ENCODE measurements at places on chromosomes 3 and 15.

DNA sequence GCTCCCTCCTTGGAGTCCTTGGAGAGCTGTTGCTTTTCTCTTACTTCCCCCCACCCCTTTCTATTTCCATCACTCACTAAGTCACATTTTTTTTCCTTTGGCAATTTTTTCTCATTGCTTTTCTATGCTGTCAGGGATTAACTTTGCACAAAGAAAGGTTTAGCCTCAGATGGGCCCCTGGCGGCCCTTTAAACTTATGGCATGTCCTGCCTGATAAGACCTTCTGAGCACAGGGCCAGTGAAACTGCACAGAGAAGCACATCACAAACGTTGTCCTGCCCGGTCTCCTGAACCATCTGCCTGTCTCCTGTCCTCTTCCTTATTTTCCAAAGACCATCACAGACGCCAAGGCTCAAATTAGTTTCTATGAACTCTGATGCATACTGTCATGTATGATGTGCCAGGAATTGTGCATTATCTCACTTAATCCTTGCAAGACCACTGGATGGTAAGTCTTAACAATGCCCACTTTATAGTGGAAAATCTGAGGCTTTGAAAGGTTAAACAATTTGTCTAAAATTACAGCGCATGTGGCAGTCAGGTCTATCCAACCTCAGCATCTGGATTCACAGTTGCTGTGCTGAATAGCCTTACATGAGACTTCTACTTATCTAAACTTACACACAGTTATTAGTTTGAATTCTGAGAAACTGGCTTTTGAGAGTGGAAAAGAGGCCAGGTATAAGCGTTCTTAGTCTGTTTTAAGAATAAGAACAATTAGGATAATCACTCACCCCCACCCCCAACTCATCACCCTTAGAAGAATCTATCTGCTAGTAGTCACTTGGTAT is 648.1 kb downstream of the NTRK3 start:
- H3K27ac ChIP-seq: no peak overlapping the region
- H3K4me1 ChIP-seq: peaks cover 3% of the 10 kb centered on the region
- no peaks in the 10 kb centered on the region for H3K36me3 ChIP-seq
- H3K27me3 ChIP-seq: no peaks in the 10 kb centered on the region
- no peak overlapping the region for H3K4me3 ChIP-seq
- peak; percentile 18 for DNase-seq

GRCh38 chr3:127438371-127438770 is 150.5 kb upstream of the PRR20G start:
- DNase-seq: no peak
- H3K27me3 ChIP-seq: no peaks in the 10 kb centered on the region
- H3K27ac ChIP-seq: no peak overlapping the region
- no peaks in the 10 kb centered on the region for H3K4me1 ChIP-seq
- H3K4me3 ChIP-seq: no peak overlapping the region
- H3K36me3 ChIP-seq: no peaks in the 10 kb centered on the region

DNA sequence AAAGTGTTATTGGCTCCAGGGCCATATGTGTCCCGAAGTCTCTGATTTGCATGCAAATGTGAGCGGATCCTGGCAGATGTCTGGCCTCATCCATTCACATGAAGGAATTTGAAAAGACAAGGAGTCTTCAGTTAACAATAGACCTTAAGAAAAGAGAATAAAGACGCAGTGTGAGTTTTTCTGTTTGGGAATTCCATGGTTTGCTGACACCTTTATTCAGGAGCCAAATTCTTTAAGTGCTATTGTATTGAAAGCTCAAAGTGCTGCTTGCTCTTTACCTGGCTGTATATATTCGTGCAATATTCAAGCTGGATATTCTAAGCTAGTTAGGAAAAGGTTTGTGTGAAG is 2.2 kb downstream of the LRRN1 start:
- no peaks in the 10 kb centered on the region for H3K27me3 ChIP-seq
- H3K36me3 ChIP-seq: no peaks in the 10 kb centered on the region
- H3K27ac ChIP-seq: peak overlapping the region; percentile 51
- H3K4me1 ChIP-seq: no peaks in the 10 kb centered on the region
- no peak for DNase-seq
- peak overlapping the region; percentile 73 for H3K4me3 ChIP-seq

- H3K27me3 ChIP-seq: no peaks in the 10 kb centered on the region
- peak; percentile 80 for DNase-seq
- peaks cover 12% of the 10 kb centered on the region for H3K4me1 ChIP-seq
- no peaks in the 10 kb centered on the region for H3K36me3 ChIP-seq
- H3K4me3 ChIP-seq: no peak overlapping the region
- H3K27ac ChIP-seq: no peak overlapping the region
These were observed 12.4 kb downstream of the NTRK3 start for GRCh38 chr15:88243895-88244787.

DNA sequence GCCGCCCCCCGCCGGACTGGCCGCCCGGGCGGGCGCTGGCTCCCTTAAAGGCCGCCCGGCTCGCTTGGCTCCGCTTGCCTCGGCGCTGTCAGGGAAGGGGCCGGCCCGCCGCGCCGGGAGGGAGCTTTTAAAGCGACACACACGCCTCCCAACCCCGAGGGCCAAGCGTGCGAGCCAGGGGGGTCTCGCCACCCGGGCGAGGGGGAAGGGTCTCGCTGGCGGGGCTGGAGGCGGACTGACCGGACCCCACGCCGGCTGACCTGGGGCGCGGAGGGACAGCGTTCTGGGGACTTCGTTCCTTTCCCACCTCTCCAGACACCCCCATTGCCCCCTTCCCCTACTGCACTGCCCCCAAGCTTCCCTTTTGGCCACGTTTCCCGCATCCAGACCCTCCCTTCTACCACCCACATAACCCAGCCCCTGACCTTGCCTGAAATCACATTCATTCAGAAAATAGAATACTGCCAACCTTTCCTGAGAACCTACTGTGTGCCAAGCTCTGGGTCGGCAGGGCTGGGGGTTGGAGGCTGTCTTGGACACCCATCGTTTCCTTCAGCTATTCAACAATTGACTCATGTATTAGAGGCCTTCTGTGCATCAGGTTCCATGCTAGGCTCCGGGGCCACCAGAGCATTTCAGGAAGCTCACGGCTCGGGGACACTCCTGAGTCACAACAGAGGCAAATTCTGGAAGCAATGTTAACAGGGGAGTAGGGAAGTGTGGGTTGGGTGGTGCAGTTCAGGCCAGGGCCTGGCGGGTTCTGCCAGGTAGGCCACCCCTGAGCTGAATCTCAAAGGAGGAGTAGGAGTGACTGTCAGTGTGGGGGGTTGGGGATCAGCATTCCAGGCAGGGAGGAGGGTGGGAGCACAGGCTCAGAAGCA is at the start of gene INSYN1:
INSYN1 (minus strand) TSS at position 102 of the 881 bp plus-strand sequence. CDS start 2,221 bp downstream, outside the sequence.
- DNase-seq: no peak
- peaks cover 25% of the 10 kb centered on the region for H3K27me3 ChIP-seq
- H3K27ac ChIP-seq: no peak within 1 kb of the TSS
- no peaks in the 10 kb centered on the region for H3K4me1 ChIP-seq
- no peaks in the 10 kb centered on the region for H3K36me3 ChIP-seq
- H3K4me3 ChIP-seq: peak within 1 kb of the TSS; percentile 19

- H3K4me3 ChIP-seq: no peak overlapping the region
- no peaks in the 10 kb centered on the region for H3K27me3 ChIP-seq
- H3K36me3 ChIP-seq: no peaks in the 10 kb centered on the region
These were observed 2.0 kb downstream of the CIB2 start for GRCh38 chr15:78129077-78129750.

DNA sequence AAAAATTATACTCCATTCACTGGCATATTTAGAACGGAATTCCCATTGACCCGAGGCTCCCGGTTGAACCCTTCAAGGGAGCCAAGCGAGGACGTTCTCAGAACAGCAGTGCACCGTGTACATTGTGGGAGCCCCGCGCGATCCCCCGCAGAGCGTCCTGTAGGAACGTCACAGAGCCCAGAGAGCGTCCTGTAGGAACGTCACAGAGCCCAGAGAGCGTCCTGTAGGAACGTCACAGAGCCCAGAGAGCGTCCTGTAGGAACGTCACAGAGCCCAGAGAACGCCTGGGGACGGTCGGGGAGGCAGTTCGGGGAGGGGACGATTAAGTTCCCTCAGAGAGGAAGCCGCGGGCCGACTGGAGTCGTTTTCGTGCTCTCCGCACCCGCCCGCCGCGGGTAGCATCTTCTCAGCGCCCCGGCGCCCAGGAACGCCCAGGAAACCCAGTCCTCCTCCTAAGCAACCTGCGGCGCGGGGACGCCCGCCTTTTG is 506 bp upstream of the ATP1B3 start:
- peaks cover 8% of the 10 kb centered on the region for H3K4me1 ChIP-seq
- peak; percentile 71 for DNase-seq
- peak overlapping the region; percentile 90 for H3K4me3 ChIP-seq
- H3K27ac ChIP-seq: peak overlapping the region; percentile 54
- no peaks in the 10 kb centered on the region for H3K27me3 ChIP-seq
- peaks cover 8% of the 10 kb centered on the region for H3K36me3 ChIP-seq

DNA sequence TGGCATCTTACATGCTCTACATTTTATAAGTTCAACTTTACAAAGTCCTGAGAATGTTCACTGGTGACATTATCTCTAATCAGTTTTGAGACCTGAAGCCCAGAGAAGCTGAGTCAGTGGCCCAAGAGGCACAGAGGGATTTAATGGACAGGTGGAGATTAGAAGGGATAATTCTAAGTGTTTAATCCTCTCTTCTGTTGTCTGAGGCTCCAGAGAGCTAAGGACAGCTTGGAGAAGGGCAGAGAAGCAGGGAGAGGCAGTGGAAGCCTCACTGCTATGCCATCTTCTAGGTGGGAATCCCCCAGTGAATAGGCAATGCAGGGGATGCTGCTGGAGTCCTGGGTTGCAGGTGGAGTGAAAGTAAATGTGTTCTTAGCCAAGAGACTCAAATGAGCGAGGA is 369.4 kb upstream of the SLCO3A1 start:
- peaks cover under 1% of the 10 kb centered on the region for H3K27me3 ChIP-seq
- no peaks in the 10 kb centered on the region for H3K4me1 ChIP-seq

DNA sequence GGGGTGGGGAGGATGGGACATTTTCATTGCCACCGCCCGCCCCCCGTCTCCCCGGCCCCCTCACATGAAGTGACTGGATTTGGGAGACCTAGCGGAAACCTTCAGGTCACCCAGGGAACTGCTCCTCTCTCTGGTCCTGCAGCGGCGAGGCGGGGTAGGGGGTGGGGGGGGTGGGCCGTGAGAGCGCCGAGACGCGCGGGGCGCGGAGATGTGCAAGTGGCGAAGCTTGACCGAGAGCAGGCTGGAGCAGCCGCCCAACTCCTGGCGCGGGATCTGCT is 712 bp upstream of the MME start:
- H3K27ac ChIP-seq: peak overlapping the region; percentile 73
- H3K36me3 ChIP-seq: peaks cover 2% of the 10 kb centered on the region
- DNase-seq: peak; percentile 76
- peak overlapping the region; percentile 97 for H3K4me3 ChIP-seq
- no peaks in the 10 kb centered on the region for H3K27me3 ChIP-seq

- DNase-seq: no peak
- H3K4me3 ChIP-seq: no peak overlapping the region
- no peaks in the 10 kb centered on the region for H3K4me1 ChIP-seq
- no peak overlapping the region for H3K27ac ChIP-seq
- no peaks in the 10 kb centered on the region for H3K36me3 ChIP-seq
These were observed 357.9 kb upstream of the LRRC3B start for GRCh38 chr3:26264708-26265107.

DNA sequence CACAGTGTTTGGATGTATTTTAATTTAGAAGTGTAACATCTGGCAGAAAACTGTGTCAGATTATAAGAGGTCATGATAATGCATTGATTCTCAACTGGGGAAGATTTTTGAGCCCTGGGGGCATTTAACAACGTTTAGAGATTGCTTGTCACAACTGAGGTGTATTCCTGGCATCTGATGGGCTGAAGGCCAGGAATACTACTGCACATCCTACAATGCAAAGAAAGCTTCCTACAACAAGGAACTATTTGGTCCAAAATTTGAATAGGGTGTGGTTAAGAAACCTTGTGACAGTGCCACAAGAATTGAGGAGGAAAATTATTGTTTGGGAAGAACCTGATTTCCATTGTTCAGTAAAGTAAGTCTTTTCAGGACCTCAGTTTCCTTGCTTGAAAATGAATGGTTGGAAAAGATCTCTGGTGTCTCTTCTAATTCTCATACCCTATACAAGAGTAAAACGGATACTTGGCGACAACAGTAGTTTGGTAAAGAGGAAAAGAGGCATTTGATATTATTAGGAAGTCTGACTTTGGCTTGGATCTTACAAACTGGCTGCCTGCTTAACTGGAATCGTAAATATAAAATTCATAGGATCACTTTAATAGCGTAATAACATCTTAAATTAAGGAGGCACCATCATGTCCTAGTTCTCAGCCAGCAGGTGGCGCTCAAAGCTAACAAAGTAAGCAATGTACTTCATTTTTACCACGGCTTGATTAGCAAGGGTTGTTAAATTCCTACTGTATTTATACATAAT is 4.3 kb downstream of the DAZL start:
- no peak overlapping the region for H3K4me3 ChIP-seq
- no peaks in the 10 kb centered on the region for H3K36me3 ChIP-seq
- peak; percentile 77 for DNase-seq

- H3K36me3 ChIP-seq: no peaks in the 10 kb centered on the region
- H3K4me3 ChIP-seq: no peak overlapping the region
- no peaks in the 10 kb centered on the region for H3K27me3 ChIP-seq
- H3K4me1 ChIP-seq: no peaks in the 10 kb centered on the region
- no peak overlapping the region for H3K27ac ChIP-seq
- no peak for DNase-seq
These were observed 119.9 kb downstream of the FAM43A start for GRCh38 chr3:194805546-194805945.

DNA sequence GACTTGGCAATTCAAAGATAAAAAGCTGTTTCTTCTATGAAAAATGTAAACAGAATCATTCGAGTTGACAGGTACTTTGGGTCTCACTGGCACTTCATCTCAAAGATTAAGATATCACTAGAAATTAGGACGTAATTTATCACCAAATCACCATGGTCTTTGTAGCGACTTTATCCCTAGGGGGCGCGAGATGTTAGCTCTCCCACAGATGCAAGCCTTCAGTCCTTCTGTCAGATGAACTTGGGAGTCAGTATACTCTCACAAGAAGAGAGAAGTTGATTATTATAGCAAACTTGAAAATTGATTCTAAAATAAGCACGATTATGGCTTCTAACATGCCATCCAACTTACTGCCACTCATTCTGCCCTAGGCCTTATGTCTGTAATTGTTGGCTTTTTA is 150.3 kb downstream of the ALCAM start:
- no peak for DNase-seq
- no peaks in the 10 kb centered on the region for H3K4me1 ChIP-seq
- H3K27ac ChIP-seq: no peak overlapping the region
- H3K27me3 ChIP-seq: no peaks in the 10 kb centered on the region

- no peak for DNase-seq
- no peak overlapping the region for H3K4me3 ChIP-seq
- H3K36me3 ChIP-seq: peaks cover 6% of the 10 kb centered on the region
- H3K4me1 ChIP-seq: no peaks in the 10 kb centered on the region
- no peaks in the 10 kb centered on the region for H3K27me3 ChIP-seq
These were observed 24.6 kb downstream of the MNS1 start for GRCh38 chr15:56440214-56440770.

GRCh38 chr15:90097475-90097874 is 4.8 kb downstream of the IDH2 start:
- DNase-seq: no peak
- H3K4me1 ChIP-seq: peaks cover 3% of the 10 kb centered on the region
- no peaks in the 10 kb centered on the region for H3K36me3 ChIP-seq

All from SJCRH30 (cell line).